ENCODE measurements at places on chromosomes 12 and 14.

DNA sequence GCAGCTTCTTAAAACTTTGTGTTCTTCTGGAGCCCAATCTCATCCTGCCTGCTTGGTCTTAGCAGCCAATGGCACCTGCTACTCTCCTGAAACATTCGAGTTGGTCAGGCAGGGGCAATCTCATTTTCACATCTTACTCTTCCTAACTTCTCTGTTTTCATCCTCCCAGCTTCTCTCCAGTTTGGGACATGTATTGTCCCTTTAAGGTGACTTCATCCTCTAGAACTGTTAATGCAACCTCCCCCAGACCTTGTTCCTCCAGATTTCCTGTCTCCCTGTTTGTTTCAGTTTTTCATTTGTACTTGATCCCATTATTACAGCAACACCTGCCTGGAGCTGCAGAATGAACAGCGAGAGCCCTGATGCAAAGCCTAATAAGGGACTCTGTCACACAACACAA is 31.3 kb downstream of the SERPINA11 start:
- DNase-seq, result no peak

GRCh38 chr14:48973151-48973550 is 613.0 kb downstream of the RPS29 start:
- DNase-seq, result no peak

GRCh38 chr12:122368361-122369073 is 54.0 kb downstream of the CLIP1 start:
- no peak for DNase-seq

DNA sequence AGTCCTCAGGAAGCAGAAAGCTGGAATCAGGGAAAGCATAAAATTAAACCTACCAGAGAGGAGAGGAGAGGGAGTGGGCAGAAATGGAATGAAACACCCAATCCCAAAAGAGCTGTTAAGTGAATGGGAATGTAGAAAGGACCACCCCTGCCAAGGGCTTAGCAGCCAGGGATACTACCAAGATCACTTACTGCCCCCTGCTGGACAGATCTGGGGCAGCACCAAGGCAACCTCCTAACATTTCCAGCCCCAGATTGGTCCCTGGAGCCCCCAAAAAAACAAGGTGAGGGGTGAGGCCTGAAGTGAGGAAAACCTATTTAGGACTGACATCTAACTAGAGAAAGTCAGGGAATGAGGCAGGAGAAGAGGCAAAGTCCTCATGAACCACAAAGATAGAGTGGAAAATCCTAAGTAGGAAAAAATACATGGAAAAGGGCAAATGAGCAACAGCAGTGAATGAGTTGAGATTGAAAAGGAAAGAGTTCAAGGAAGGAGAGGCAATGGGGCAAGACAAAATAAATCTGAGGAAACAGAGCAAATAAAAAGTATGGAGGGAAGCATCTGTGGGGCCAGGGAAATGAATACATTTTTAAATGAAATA is 11.2 kb upstream of the FKBP11 start:
- DNase-seq, result peak; percentile 57

DNA sequence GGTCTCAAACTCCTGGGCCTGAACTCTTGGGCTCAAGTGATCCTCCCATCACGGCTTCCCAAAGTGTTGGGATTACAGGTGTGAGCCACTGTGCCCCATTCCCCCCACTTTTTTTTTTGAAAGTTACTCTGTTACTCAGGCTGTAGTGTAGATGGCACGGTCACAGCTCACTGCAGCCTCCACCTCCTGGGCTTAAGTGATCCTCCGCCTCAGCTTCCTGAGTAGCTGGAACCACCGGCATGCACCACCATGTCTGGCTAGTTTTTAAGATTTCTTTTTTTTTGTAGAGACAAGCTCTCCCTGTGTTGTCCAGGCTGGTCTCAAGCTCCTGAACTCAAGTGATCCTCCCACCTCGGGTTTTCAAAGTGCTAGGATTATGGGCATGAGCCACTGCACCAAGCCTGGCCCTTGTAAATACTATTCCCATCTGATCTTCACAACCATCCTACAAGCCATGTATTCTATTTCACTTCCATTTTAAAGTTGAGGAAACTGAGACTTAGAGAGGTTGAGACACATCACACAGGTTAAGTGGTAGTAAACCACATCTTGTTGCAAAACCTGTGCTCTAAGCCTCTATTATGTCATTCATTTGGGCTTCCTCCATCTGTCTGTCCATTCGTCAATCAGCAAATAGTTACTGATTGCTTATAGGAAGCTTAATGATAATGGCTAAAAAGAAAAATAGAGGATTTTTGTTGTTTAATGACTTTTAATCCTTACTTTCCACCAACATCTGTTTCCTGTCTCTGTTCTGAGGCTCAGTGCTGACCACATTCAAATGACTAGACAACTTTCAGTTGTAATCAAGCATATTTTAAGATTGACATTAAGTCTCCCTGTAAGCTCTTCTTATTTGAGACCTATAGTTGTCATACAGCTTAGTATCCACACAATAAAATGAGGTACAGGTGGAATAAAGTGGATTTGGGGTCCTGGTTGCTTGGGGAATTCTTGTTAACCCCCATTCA is 9.2 kb downstream of the ASCL4 start:
- DNase-seq, result no peak
